ENCODE measurements at places on chromosomes 1 and 21.

DNA sequence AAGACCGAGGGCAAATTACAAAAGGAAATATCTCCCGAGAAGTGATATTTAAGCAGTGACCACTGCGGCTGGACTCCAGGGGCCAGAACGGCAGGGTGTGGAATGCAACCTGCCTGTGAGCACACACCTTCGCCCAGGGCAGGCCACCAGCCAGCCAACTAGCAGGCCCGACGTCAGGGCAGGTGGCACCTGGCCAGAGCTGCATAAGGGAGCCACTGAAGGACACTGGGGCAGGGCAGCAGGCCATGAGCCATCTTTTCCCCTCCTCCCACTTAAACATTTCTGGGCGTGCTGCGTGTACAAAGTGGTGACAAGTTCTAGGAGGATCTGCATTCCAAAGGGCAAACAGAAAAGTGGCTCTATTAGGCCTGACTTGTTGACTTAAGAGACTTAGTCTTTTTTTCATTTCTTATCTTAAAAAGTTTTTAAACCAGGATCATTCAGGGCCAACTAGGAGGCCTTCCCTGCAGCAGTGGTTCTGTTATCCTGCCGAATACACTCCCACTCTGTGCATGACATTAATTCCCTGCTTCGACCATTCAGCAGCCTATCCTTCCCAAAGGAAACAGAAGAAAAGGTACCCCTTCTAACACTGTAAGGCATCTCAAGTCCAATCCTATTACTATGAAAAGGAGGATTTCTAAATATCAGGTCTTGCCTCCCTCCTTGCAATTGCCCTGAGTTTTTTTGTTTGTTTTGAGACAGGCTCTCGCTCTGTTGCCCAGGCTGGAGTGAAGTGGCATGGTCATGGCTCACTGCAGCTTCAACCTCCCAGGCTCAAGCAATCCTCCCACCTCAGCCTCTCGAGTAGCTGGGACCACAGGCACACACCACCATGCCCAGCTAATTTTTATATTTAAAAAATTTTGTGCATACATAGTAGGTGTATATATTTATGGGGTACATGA, 96.3 kb downstream of the BCAR3 start:
- DNase-seq = peak; percentile 49

DNA sequence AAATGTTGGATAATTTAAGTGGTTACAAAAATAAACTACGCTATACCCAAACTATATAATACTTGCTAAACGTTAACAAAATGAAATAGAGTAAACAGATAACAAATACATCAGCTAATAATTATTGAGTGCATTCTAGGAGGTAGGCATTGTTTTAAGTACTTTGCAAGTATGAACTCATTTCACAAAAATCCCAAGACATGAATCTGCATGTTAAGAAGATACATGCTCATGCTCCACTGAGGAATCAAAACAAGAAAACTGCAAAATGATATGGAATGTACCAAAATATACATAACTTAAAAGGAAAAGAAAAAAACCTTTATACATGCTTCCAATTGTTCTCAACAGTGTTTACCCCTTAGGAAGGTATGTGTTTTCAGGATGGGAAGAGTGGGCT, 2.5 kb downstream of the FRRS1 start:
- no peak for DNase-seq

DNA sequence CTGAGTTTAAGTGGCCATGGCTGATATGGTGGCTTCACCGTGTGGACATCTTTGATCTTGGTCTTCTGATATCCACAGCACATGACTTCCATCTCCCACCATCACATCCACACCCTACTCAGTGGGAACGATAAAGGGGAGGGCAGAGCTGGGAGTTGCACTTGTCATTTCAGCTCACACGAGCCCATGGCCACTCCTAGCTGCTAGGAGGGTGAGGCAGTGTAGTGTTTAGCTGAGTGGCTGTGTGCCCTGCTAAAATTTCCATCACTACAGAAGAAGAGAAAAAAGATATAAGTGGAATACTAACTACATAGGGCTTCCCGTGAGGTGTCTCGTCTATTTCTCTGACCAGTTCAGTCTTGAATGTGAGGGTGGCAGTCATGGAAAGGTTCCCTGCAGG, 123.3 kb upstream of the EDN2 start:
- DNase-seq = no peak

DNA sequence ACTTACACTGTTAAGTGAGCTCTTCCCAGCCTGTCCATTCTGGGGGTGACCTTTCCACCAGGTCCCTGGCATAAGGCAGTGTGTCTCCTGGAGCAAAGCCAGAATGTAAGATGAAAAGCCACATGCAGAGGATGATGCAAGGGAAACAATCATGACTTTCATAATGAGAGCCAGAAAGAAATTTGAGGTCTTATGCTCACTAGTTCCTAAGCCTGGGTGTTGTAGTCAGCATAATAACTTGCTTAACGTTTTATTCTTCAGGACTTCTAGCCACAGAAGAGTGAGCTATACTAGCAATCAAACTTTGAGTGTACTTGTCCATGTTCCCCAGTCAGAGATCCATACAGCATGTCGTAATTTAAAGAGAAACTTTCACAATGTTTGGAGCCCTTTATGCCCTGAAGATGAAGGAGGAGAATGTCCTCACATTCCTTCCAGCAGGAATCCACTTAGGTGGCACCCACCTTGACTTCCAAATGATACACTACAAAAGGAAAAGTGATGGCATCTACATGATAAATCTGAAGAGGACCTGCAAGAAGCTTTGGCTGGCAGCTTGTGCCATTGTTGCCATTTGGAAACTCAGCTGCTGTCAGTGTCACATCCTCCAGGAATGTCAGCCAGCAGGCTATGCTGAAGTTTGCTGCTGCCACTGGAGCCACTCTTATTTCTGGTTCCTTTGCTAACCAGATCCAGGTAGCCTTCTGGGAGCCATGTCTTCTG, 60.5 kb upstream of the FOXD3 start:
- DNase-seq = peak; percentile 1

GRCh38 chr21:26964170-26964778, 2.6 kb downstream of the ADAMTS5 start:
- peak; percentile 67 for DNase-seq

- DNase-seq = peak; percentile 36
Observed at GRCh38 chr1:224357626-224358124, 996 bp downstream of the CNIH4 start.

DNA sequence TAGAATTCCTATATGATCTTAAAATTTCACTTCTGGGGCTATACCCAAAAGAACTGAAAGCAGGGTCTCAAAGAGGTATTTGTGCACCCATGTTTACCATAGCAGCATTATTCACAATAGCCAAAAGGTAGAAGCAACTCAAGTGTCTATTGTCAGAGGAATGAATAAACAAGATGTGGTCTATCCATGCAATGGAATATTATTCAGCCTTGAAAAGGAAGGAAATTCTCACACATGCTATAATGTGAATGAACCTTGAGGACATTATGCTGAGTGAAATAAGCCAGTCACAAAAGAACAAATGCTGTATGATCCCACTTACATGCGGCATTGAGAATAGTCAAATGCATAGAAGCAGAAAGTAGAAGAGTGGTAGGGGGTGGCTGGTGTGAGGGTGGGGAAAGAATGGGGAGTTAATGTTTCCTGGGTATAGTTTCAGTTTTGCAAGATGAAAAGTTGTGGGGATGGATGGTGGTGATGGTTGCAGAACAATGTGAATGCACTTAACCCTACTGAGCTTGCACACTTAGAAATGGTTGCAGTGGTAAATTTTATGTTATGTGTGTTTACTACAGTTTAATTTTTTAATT, 122.4 kb downstream of the TOMM20 start:
- no peak for DNase-seq

DNA sequence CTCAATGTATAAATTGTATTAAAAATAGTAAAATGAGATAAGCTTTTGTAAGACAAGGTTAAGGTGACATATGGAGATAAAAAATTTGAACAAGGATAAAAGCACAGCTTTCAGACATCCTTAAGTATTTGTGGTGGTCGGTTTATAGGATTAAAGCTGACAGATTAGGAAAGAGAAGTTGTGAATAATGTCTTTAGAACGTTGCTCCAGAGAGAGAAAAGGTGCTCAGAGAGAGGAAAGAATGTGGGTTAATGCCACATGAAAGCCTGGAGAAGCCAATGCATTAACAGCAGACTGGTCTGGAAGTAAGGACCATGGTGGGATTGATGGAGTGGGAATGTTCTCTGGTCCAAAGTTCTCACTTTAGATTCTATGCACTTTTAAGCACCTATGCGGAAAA, 44.8 kb downstream of the ATP6V1G3 start:
- peak; percentile 95 for DNase-seq

GRCh38 chr1:207463021-207463420, 8.9 kb downstream of the CR2 start:
- DNase-seq = peak; percentile 18

DNA sequence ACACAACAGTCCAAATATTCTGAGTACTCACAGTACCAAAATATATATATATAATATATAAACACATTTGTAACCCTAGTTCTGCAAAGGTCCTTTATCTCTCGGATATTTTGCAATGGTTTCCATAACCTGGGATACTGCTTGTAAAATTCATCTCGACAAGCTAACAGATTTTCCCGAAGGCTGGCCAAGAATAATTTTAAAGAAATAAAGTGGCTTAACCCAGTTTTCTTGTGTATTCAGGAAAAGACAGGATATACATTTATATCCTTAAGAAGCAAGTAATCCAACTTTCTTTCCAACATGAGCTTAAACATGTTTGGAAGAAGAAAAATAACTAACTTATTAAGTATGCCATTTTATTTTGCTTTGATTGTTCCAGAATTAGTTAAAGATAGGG, 348.7 kb upstream of the RUNX1 start:
- DNase-seq = no peak

DNA sequence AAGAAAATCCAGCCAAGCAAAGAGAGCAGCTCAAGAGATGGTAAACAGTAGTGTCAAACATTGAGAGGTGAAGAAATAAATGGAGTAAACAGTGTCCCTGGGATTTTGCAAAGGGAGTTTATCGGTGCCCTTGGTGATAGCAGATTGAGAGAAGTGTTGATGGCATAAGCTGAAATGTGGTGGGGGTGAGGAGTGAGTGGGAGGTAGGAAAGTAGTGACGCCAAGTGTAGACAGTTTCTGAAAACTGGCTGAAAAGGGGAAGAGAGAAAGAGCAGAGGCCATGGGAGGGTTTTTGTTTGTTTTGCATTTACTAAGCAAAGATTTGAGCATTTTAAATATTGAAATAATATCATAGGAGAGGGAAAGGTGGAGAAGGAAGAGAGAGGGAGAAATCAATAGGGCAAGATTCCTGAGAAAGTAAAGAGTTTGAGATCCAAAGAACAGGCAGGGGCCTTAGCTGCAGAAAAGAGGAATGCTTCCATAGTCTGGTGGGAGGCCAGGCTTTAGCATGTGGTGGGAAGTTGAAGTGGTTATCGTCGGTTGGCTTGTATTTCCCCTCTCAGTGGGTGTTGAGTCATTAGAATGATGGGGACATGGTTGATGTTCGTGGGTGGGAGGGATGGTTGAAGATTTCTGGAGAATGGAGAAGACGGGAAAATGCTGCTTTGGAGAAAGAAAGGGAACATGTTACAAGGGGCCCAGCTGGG, 26.8 kb upstream of the RASAL2 start:
- no peak for DNase-seq

- DNase-seq = peak; percentile 41
Observed at GRCh38 chr1:153509729-153510354, 25.9 kb downstream of the S100A6 start.

DNA sequence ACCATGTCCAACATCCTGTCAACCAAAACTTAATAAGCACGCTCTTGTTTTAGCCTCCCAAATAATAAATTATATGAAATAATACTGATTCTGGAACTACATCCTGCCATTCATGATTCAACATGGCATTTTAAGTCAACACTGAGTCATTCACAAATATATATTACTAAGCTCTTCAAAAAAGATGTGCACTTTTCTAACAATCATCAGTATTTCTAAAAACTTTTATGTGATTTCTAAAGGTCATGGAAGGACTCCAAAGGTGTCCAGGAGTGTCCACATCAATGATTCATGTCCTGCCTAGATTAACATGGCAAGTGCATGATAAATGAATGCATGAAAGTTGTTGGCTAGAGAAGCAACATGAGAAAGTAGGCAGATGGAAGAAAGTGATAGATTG, 51.6 kb downstream of the NEGR1 start:
- DNase-seq = peak; percentile 59

- no peak for DNase-seq
Observed at GRCh38 chr1:96837057-96837780, 115.6 kb downstream of the PTBP2 start.

- no peak for DNase-seq
Observed at GRCh38 chr1:117210831-117211261, at the start of gene VTCN1. Gene VTCN1 (minus strand): TSS chr1:117210927. CDS start chr1:117210855, 72 bp downstream.

GRCh38 chr1:236751385-236751784, 43.7 kb upstream of the MTR start:
- no peak for DNase-seq

- DNase-seq = no peak
Observed at GRCh38 chr1:248196965-248197364, at the start of gene OR2M3. Gene OR2M3 (plus strand): TSS chr1:248197265. CDS start chr1:248203068, 5,803 bp downstream.

GRCh38 chr1:87495147-87495546, 166.5 kb downstream of the LMO4 start:
- no peak for DNase-seq

- DNase-seq = no peak
Observed at GRCh38 chr1:238592621-238593020, 701.9 kb upstream of the ZP4 start.

- no peak for DNase-seq
Observed at GRCh38 chr1:19710825-19711611, 46.3 kb downstream of the HTR6 start.

GRCh38 chr1:151995774-151996173, 2.1 kb upstream of the S100A10 start:
- DNase-seq = no peak

GRCh38 chr1:179340918-179341317, 24.9 kb upstream of the AXDND1 start:
- DNase-seq = no peak

- no peak for DNase-seq
Observed at GRCh38 chr1:18458133-18459092, 22.3 kb upstream of the KLHDC7A start.

GRCh38 chr21:35548904-35549615, 500.0 kb upstream of the RUNX1 start:
- DNase-seq = no peak

DNA sequence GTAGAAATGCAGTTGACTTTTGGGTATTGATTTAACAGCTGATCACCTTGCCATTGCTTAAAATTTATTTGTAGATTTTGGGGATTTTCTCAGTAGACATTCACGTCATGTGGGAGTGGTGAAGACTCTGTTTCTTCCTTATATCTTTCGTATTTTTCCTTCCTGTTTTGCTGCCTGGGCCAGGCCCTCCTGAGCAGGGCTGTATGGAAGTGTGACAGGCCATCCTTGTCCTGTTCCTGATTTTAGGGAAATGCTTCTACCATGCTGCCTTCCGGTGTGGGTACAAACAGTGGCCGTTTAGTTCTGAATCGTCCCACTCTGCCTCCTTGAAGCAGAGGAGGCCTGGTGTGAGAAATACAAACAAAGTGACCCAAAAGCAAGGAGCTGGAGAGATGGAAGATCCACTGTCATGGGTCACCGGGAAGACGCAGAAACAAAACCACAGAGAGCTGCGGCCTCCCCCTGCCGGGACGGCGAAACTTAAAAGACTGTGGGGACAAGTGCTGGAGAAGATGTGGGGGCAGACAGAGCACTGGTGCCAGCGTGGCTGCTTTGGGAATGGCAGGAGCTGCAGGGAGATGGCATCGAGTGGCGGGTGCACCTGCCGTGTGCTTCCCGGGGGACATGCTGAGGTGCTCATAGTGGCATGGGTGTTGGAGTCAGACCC, 7.6 kb downstream of the AGPAT3 start:
- no peak for DNase-seq

- DNase-seq = no peak
Observed at GRCh38 chr1:11045428-11046269, 1.4 kb downstream of the MASP2 start.

GRCh38 chr1:193538680-193539079, 352.3 kb upstream of the B3GALT2 start:
- no peak for DNase-seq
